ENCODE measurements at places on chromosomes 2 and 18.

GRCh38 chr2:172674968-172675303, 60.7 kb upstream of the RAPGEF4 start:
- H3K4me3 ChIP-seq: no peak overlapping the region
- no peak overlapping the region for H3K27ac ChIP-seq
- H3K4me1 ChIP-seq: peaks cover 3% of the 10 kb centered on the region
- no peaks in the 10 kb centered on the region for H3K27me3 ChIP-seq
- DNase-seq: no peak
- H3K36me3 ChIP-seq: no peaks in the 10 kb centered on the region

GRCh38 chr18:49344096-49344495, 116.3 kb downstream of the DYM start:
- H3K27ac ChIP-seq: no peak overlapping the region
- H3K4me1 ChIP-seq: no peaks in the 10 kb centered on the region
- H3K4me3 ChIP-seq: no peak overlapping the region
- no peak for DNase-seq
- H3K27me3 ChIP-seq: no peaks in the 10 kb centered on the region
- no peaks in the 10 kb centered on the region for H3K36me3 ChIP-seq

- no peaks in the 10 kb centered on the region for H3K36me3 ChIP-seq
- DNase-seq: no peak
- H3K4me1 ChIP-seq: no peaks in the 10 kb centered on the region
- H3K27me3 ChIP-seq: no peaks in the 10 kb centered on the region
- no peak overlapping the region for H3K4me3 ChIP-seq
These were observed 531.5 kb downstream of the TNS1 start for GRCh38 chr2:217471319-217471718.

GRCh38 chr2:120994301-120994995, 258.8 kb downstream of the GLI2 start:
- H3K4me3 ChIP-seq: no peak overlapping the region
- no peak for DNase-seq
- H3K27me3 ChIP-seq: no peaks in the 10 kb centered on the region
- no peak overlapping the region for H3K27ac ChIP-seq
- H3K36me3 ChIP-seq: peaks cover 9% of the 10 kb centered on the region
